ENCODE measurements at places on chromosomes 11 and 22.

GRCh38 chr22:20459152-20459542, 21.5 kb upstream of the SCARF2 start:
- DNase-seq = no peak

DNA sequence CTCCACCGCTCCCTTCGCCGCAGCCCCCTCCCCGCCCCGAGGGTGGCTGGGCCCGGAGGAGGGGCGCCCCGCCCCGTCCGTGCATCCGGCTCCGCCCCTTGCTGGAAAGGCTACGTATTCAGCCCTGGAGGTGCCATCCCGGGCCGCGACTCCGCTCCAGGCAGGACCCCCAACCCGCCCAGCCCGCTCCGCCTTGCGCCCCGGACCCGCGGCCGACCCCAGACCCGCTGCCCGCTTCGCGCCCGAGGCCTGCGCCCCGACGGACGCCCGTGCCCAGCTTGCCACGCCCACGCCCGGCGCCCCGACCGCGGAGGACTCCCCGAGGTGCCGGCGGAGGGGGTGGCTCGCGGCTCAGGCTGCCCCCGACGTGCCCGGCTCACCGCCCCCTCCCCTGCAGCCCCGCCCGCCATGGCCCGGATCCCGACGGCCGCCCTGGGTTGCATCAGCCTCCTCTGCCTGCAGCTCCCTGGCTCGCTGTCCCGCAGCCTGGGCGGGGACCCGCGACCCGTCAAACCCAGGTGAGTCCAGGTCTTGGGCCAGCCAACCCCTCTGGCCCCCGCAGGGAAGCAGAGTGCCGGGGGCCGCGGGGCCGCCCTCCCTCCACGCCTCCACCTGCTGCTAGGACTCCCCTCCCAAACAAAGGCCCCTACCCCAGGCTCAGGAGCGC, at the start of gene ADM2:
ADM2 (plus strand) TSS at position 104 of the 667 bp plus-strand sequence; CDS start at position 409, 305 bp downstream.
- no peak for DNase-seq

DNA sequence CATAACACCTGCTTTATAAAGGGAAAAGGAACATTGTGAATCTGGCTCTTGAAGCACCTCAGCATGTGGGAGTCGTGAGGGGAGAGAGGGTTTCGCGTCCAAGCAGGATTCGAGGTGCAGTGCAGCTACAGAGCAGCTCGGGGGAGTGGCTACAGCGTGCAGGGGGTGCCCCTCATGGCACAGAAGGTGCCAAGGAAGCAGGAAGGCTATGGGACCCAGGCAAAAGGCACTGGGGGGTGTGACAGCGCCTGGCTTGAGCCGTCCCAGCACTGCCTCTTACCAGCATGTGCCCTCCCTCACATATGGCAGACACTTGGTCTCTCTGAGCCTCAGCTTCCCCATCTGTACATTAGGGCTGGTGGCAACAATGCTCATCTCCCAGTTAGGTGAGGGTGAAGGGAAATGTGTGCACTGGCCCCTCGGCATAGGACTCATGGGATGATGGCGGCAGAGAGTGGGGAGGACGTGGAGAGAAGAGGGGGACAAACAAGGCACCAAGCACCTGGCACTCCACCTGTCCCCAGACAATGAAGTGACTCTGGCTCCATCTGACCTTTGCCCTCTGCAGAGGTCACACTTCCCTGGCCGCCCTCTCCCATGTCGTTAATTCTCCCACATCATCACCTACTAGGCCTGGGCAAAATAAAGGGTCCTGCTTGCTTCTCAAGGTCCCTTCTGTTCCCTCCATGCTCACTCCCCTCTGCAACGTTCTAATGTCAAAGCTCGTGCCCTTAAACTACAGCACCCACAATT, 10.4 kb downstream of the TNKS1BP1 start:
- no peak for DNase-seq

GRCh38 chr11:64146036-64146955, 19.6 kb downstream of the MACROD1 start:
- DNase-seq = peak; percentile 64

- DNase-seq = peak; percentile 79
Measured at GRCh38 chr11:7977232-7977917, 9.8 kb upstream of the EIF3F start.

GRCh38 chr11:31059529-31059928, 310.0 kb downstream of the DCDC1 start:
- no peak for DNase-seq

DNA sequence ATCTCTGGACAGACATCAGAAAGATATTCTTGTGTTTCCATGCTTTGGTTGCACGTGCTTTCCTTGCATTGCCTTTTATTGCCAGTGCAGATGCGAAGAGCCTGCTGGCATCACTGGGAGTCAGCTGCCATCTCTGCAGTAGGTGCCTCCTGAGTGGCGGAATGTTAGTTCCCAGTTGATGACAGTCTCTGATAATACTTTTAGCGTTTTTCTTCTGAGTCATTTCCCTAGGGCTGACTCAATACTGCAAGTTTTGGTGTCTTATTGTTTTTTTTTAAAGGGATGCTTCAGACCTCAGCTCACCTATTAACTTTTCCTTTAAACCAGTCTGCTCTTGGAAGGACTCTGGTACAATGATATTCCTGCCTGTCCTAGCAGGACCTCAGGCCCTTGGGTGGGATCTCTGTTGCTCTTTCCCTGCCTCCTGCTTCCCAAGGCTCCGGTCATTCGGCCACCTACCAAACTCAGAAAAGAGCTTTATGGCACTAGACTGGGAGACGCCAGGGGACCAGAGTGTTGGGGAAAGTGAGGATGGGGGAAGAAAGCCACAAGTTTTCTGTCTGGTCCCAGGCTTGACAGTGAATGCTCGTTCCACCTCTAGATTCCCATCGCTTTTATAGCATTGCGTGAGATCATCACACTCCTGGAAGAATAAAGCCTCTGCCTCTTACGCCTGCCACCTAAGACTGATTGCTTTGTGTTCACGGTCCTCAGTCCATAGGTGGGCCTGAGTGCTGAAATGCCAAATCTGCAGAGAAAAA, 308.7 kb downstream of the DDX10 start:
- DNase-seq = peak; percentile 96

- peak; percentile 60 for DNase-seq
Measured at GRCh38 chr11:119741369-119742262, 12.6 kb upstream of the NECTIN1 start.

DNA sequence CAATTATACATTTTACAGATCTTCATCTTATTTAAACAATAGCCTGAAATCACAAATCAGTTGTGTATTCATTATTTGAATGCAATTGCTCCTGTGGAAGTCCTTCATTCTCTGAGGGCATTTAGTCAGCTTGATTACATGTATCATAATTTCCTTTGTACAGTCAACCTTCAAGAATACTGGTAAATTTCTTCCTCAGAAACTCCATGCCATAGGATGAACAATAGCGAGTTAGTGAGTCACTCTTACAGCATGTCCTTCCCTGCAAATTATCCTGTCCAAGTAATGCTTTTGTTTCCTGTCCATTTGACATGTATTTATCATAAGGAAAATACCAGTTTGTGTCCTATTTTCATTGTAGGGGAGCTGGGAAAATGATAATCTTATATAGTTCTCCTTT, 3.8 kb downstream of the OR10S1 start:
- DNase-seq = peak; percentile 86

- DNase-seq = no peak
Measured at GRCh38 chr11:111776398-111777093, 10.4 kb upstream of the PPP2R1B start.

DNA sequence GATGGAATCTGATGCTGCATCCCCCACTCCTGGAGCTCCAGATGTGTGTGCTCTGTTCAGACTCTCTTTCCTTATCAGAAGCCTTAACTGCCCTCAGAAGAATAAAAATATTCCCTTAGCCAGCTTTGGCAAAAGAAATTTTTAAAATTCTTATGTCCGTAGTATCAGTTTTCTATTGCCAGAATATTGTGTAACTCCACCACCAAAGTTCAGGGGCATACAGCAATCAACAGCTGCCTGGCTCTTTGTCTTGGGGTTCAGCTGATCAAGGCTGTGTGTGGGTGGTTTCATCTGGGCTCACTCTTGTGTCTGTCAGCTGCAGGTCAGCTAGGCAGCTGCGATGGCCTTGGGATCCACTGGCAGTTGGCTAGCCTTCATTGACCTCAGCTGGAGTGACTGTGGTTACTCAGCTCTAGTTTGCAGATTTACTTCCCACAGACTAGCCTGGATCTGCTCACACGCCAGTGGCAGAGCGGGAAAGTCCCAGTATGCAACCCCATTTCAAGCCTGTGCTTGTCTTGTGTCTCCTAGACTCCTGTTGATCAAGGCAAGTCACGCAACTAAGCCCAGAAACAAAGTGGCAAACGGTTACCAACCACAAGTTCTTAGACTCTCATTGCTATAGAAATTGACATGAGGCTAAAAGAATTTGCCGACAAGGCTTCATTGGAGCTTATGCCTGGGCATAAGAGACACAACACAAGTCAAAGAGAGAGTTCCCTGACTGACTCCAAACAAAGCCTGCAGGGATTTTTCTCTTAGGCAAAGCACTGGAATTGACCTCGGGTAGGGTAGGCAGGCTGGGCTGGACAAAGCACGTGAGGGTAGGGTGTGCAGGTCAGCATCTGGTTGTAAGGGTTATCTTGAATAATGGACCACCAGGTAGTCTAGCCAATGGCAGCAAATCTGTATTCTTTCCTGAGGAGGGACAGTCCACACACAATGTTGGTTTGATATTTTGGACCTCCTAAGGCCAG, 7.5 kb downstream of the TMEM138 start:
- DNase-seq = no peak

DNA sequence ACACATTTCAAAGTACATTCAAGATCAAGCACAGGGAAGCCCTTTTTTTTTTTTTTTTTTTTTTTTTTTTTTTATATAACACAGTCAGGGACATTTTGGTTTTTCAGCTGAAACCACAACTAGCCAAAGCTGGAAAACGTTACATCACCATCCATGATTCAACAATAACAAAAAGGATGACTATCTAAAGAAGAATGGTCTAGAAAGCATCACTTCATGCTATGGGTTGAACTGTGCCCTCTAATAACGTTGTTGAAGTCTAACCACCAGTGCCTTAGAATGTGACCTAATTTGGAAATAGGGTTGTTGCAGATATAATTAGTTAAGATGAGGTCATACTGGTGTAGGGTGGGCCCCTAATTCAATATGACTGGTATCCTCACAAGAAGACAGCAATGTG, 46.6 kb downstream of the MTMR2 start:
- DNase-seq = peak; percentile 63

DNA sequence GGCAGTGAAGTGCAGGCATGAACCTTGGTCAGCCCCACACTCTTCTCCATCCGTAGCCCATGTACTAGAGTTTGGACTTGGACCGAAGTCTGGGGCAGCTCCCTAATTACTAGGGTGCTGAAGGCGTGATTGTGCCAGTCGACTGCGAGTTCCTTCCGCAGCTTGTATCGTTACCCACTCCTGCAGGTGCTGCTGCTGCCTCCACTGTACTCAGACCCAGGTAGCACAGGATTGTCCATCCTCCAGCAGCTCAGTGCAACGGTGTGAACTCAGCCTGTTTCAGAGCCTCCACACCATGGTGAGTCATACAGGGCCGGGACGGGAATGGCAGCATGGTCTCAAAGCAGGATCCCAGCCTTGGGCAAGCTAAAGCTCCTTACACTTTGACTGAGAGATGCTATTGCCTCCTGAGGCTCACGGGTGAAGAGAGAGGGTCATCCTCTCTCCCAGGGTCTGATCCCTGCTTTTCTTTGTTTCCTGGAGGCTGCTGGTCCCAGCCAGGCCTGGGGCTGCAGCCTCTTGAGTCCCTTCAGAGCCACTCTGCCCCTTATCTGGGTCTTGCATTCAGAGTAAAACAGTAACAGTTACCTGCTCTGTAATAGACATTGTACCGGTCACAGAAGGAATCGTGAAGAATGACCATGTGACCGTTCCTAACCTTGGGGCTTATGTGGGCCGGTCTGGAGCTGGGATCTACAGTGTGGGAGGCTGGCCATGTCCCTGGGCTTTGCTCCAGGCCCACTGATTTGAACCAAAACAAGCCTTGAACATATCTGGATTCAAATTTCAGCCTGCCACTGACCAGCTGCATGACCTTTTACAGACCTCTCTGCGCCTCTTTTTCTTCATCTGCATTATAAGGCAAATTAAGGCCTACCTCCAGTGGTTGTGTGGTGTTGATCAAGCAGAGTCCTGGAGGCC, 1.7 kb downstream of the TKFC start:
- DNase-seq = peak; percentile 60

DNA sequence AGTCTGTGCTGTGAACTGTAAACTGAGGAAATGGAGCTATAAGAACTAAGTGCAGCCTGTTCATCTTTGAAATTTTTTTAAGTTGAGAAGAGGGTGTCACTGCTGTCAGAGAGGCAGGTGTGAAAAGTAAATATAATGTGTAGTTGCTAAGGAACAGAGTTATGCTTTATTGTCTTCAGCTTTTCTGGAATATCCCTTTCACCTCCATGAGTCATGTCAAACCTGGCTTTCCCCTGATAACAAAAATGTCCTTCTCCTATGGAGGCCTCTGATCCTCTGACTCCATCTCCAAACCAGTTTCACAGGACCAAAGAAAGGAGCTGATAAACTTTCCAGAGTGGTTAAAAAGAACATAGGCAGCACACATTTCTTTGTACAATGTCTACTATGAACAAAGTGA, 12.8 kb upstream of the MUC15 start:
- DNase-seq = no peak

DNA sequence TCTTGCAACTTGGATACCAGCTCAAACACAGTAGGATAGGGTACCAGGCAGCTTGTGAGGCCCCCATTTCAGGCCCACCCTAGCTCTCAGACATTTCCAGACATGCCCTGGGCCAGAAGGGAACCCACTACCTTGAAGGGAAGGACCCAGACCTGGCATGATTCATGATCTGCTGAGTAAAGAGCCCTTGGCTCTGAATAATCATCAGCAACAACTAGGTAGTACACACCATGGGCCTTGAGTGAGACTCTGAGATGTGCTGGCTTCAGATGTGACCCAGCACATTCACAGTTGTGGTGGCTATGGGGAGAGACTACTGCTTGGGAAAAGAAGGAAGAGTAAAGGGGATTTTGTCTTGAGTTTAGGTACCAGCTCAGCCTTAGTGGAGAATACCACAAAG, 23.6 kb downstream of the JRKL start:
- no peak for DNase-seq

DNA sequence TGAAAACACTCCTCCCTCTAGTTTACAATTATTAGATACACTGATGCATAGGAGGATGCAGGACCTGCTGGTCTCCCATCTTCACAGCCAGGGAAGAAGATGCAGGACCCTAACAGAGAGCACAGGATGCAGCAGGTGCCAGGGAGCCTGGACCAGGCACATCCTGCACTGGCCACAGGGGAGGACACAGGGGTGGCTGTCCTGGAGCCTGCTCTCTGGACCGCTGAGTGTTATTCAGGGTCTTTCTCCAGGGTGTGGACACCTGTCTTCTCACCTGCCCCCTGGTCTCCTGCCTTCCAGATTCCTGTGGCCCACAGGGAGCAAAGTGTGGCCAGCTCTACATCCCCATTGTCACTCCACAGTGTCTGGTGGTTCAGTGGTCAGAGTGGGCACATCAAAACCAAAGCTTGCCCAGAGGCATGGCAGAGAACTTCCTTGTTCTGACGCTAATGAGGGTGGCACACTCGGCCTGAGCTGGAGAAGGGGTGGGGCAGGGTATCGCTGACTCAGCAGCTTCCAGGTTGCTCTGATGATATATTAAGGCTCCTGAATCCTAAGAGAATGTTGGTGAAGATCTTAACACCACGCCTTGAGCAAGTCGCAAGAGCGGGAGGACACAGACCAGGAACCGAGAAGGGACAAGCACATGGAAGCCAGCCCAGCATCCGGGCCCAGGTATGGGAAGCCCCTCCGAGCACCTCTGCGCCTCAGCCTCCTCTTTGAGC, at the start of gene APOBEC3A:
APOBEC3A (plus strand) TSS at position 564 of the 725 bp plus-strand sequence; CDS start at position 647, 83 bp downstream.
- no peak for DNase-seq
